Activated effector memory CD4-positive, alpha-beta T cell treated with Interleukin-2 at 50 U/mL for 16 hours (primary cell): ENCODE measurements at places on chromosomes 3 and 15.

DNA sequence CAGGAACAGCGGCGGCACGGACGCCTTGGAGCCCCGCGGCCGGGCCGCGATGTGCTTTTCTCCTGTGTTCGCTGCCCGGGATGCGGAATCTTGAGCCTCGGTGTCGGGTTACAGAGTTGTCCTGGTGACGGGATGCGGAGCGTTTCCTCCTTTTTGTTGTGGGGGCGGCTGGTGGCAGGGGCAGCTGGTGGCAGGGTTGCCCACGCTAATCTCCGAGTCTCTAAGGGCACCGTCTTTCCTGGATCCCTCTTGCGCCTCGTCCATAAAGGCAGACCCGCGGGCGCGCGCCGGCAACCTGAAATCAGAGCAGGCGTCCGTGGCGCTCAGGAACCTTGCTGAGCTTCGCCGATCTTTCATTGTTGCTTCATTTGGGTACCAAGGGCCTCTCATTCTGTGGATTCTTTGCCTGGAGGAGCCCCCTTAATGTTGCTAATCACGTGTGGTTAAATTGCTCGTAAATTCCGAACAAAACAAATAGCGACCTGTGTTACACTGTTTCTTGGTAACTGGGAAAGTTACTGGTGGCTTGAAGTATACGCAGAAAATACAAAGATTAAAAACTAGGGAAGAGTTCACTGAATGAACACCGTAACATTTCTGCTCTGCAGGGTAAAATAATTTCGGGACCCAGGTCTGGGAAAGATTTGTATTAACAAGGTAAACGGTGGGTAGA lies 844 bp upstream of the PFN2 start:
- peak; percentile 17 for DNase-seq

DNA sequence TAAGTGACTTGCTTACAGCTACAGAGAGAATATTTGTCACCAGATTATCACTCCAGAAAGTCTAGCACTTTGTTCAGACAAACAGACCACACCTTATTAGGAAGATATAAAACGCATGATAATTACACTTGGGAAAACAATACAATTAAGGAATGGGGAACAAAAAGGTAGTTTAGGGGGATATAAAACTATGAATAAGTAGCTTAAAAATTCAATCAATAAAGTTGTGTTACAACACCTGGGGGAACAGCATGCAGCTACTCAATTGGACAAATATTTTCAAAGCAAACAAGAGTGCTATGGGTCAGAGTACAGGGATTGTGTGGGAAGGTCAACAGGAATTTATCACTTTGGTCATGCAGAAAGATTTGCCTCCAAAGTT lies 15.1 kb downstream of the CLDN1 start:
- no peak for DNase-seq

DNA sequence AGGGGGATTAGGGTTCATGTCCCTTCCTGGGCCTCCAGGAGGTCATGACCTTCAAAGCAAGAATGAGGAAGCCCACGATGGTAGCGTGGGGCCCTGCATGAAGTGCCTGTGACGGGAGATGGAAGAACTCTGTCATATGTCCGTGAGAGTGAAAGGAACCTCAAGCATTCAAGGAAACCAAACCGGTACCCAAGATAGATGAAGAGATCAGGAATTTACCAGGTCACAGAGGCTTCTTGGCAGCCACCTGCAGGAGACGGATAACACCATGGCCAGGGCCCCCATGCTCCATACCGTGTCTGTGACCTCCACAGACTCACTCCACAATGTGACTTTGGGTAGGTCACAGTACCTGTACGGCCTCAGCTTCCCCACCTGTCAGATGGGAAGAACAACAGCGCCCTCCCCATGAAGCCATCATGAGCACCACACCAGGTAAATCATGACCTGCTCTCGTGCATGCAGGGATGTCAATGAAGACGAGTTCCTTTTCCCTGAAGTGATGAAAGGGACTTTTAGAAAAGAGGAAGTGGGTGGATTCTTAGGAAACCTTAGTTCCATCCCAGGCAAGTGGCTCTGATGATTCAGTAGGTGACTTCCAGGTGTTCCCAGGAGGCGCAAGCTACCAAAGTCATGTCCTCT lies 23.3 kb upstream of the CYP11A1 start:
- DNase-seq: no peak

DNA sequence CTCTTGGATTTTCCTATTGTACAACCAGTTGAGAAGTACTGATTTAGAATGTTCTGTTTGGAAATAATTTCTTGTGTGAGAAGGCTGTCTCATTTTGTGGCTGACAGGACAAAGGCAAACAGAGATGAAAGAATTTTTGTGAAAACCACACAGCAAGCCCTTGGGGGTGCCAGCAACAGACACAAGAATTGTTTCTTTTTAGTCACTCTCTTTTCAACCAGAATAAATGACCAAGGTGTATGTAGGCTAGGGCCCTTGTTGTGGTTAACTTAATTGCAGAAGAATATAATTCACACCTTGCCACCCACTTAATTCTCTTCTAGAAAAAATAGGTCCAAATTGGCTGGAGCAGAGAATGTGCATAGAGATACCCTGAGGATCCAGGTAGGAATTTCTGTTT lies 329.4 kb upstream of the TBC1D5 start:
- DNase-seq: no peak

GRCh38 chr15:59691194-59691805 lies 2.2 kb upstream of the BNIP2 start:
- DNase-seq: no peak

- DNase-seq: no peak
Measured at GRCh38 chr3:172853921-172854666, 103.6 kb downstream of the ECT2 start.

DNA sequence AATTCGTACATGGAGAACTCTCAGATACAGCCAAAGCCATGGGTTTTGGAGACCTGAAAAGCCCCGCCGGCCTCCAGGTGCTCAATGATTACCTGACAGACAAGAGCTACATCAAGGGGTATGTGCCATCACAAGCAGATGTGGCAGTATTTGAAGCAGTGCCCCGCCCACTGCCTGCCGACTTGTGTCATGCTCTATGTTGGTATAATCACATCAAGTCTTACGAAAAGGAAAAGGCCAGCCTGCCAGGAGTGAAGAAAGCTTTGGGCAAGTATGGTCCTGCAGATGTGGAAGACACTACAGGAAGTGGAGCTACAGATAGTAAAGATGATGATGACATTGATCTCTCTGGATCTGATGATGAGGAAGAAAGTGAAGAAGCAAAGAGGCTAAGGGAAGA lies 23.5 kb downstream of the MYO5A start:
- DNase-seq: no peak

- DNase-seq: no peak
Measured at GRCh38 chr3:87270908-87271700, 5.3 kb downstream of the POU1F1 start.

- no peak for DNase-seq
Measured at GRCh38 chr3:64496786-64497490, 190.9 kb downstream of the ADAMTS9 start.
